BJ (cell line): ENCODE measurements at places on chromosomes 2 and 18.

- no peak for DNase-seq
Observed at GRCh38 chr18:48345596-48345995, 63.6 kb downstream of the ZBTB7C start.

DNA sequence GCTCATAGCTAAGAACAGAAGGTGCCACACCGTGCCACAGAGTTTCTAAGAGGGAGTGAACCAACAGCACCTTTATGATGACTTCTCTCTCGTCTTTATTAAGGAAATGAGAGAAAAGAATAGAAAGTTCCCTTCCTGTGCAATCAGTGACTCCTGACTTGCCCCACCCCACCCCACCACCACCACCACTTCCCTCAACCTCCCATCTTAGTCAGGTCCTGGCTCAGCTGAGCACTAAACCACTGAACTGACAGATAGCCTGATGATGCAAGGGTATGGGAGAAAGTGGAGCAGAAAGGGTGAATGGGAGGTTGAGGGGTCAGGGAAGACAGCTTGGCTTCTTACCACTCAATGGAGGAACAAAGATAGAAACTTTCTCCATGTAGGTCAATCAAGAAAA lies 75.2 kb upstream of the RMDN2 start:
- no peak for DNase-seq

GRCh38 chr18:9428862-9429661 lies 46.3 kb upstream of the RALBP1 start:
- no peak for DNase-seq

GRCh38 chr18:76429262-76430126 lies 65.5 kb downstream of the ZNF516 start:
- no peak for DNase-seq

DNA sequence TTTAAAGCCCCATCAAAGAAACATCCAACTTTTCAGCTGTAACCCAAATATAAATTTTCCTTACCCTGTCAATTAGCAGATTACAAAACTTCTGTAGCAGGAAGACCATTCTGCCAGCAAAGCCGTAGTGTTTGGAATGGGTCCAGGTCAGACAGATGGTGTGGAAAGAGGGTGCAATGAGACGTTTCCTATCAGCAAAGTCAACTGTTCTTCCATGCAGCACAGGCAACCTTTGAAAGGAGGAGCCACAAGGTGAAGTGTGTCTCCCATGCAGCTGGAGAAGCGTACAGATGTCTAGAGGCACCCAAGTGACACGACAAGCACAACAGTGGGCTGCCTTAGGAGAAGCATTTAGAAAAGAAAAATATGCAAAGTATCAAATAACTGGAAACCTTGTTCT lies 83.7 kb downstream of the SP3 start:
- no peak for DNase-seq

GRCh38 chr2:51612387-51612786 lies 580.5 kb upstream of the NRXN1 start:
- no peak for DNase-seq

DNA sequence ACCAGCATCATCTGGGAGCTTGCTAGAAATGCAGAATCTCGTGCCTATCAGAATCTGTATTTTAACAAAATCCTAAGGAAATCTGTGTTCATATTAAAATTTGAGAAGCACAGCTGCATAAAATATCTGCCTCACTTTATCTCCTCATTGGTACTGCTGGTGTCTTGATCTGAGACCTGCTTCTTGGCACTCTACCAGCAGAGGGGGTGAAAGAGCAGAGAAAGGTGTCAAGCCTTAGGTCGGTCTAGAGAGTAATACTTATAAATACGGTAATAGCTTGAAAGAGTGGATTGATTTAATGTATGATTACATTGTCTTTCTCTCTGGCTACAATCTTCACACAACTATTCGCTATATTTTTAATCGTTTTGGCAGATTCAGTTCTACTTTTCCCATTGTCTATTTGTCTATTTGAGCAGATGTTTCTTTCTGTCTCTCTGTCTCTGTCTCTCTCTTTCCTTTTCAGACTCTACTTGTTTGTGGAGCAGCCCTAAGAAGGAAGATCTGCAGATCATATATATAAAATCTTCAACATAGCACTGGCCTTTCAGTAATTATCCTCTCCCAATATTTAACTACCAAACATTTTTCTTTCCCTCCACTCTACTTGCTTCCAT lies 1.7 kb upstream of the GCG start:
- no peak for DNase-seq

DNA sequence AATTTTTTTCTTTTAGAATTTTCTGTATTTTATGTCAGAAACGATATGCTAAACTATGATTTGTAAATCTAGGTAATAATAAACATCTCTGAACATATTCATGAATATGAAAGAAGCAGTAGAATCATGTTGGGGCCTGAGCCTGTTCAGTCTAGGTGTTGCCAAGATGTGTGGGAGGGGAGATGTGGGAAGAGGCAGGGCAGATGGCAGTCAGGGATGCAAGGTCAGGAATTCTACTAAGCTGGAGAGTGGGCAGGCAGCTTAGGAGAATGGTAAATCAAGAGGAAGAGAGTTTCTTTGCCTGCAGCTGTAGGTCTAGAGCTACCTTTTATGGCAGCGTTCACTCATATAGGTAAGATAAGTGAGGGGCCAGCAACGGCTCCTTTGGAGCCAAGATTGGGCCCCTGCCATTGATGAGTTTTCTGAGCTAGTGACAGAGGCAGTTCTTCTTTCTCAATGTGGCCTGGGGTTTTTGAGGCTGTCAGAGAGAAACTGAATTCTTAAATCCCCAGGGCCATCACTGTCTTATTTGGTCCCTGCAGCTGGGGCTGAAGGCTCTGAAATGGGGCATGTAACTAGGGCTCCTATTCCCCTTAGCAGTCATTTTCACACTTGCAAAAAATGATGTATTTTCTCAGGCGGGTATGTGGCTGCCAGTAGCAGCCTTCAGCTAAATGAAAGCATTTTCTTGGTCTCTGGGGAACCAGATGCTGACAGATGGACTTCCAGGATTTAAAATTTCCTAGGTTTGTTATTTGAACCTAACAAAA lies 232.8 kb downstream of the PIK3C3 start:
- no peak for DNase-seq

- no peak for DNase-seq
Observed at GRCh38 chr2:159156834-159157233, 129.7 kb downstream of the WDSUB1 start.

GRCh38 chr2:145068509-145068908 lies 548.6 kb upstream of the ZEB2 start:
- DNase-seq = no peak

GRCh38 chr2:238635647-238636051 lies 208.9 kb downstream of the ASB1 start:
- peak; percentile 93 for DNase-seq

- DNase-seq = no peak
Observed at GRCh38 chr2:108267101-108267500, 21.6 kb upstream of the SULT1C2 start.

DNA sequence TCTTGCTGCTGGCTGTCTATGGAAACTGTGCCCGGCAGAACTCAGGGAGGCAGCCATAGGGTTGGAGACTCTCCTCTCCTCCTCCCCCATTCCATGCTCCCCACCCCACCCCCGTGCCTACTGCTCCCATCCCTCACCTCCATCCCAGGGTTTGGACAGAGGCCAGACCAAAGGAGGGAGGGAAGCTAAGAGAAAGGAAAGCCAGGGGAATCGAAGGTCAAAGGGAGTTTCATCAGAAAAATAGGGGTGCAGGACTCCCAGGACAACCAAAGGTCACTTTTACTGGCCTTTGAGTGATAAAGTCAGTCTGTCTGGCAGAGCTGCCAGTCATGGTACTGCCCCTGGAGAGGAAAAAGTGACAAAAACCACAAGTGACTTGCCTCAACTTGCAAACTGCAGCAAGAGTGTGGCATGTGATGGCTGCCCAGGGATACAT lies 187.3 kb upstream of the CTAGE1 start:
- DNase-seq = no peak
